ENCODE measurements at places on chromosomes 7 and 10. TPM values are rescaled to one million over a fixed set of nuclear protein-coding genes. Genes with fewer than 3 reads are reported as not detected.

The NEURL1 gene
- total RNA-seq = 1.2 TPM

GRCh38 chr7:78543976-78544375 lies 745.4 kb downstream of the PHTF2 start:
- DNase-seq = no peak

- no peak for DNase-seq
Measured at GRCh38 chr7:7554649-7555575, 11.8 kb upstream of the MIOS start.

- no peak for DNase-seq
Measured at GRCh38 chr10:121647401-121647800, 49.2 kb upstream of the FGFR2 start.
